ENCODE measurements at places on chromosomes 4 and X.

- DNase-seq: peak; percentile 17
Observed at GRCh38 chrX:96771486-96771885, 86.8 kb downstream of the DIAPH2 start.

- no peak for DNase-seq
Observed at GRCh38 chr4:151218343-151218742, 58.6 kb upstream of the PRSS48 start.

- peak; percentile 65 for DNase-seq
Observed at GRCh38 chr4:150010525-150011126, 67.6 kb upstream of the DCLK2 start.

DNA sequence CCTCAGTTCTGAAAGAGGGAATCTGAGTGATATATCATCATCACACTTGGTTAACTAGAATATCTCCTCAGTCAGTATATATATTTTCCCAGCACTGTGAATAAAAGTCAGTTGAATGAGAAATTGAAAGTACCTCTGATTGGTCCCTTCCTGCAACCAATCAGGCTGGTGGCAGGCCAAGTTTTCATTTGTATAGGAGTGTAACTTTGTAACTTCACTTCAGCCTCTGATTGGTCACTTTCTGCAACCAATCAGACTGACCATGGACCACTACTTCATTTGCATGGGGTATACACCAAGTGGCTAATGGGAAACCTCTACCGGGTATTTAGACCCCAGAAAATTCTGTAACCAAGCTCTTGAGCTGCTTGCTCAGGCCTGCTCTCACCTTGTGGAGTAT lies 2.0 kb upstream of the PGK1 start:
- DNase-seq: no peak

DNA sequence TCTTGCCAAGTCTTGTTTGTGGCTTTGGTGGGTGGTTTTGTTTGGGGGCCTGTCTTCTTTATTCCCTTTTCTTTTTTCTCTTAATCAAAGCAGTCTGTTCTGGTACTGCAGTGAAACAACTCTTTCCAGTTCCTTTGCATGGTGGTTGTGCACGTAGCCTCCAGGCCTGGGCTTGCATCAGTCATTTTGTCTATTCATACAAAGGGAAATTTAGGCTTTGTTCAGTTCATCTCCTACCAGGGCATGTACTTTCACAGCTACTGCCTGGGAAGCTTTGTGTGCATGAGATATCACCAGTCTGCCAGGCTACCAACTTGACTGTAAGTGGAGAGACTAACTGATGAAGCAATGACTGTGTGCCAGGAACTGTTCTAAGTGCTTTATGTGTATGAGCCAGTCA lies 8.5 kb downstream of the TRIM2 start:
- DNase-seq: no peak

GRCh38 chr4:79445371-79445781 lies 37.3 kb upstream of the GK2 start:
- no peak for DNase-seq

DNA sequence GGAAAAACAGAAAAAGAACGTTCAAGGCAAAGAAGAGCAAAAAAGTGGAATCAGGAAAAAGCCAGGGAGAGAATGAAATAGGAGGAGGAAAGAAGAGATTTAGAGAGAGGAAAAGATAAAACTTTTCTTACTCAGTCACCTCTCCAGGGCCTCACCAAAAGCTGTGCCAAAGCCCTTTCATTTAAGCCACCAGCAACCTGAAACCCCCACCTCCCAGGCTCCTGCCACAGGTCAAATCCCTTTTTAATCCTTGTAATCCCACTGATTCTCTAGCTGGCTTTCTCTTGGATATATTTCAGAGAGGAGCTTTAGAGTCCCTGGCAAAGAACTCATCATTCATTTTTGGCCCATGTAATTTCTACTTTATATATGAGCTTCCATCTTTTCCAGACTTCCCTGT lies 25.7 kb upstream of the XIAP start:
- DNase-seq: no peak

GRCh38 chr4:63618883-63619718 lies 790.1 kb downstream of the TECRL start:
- DNase-seq: no peak

DNA sequence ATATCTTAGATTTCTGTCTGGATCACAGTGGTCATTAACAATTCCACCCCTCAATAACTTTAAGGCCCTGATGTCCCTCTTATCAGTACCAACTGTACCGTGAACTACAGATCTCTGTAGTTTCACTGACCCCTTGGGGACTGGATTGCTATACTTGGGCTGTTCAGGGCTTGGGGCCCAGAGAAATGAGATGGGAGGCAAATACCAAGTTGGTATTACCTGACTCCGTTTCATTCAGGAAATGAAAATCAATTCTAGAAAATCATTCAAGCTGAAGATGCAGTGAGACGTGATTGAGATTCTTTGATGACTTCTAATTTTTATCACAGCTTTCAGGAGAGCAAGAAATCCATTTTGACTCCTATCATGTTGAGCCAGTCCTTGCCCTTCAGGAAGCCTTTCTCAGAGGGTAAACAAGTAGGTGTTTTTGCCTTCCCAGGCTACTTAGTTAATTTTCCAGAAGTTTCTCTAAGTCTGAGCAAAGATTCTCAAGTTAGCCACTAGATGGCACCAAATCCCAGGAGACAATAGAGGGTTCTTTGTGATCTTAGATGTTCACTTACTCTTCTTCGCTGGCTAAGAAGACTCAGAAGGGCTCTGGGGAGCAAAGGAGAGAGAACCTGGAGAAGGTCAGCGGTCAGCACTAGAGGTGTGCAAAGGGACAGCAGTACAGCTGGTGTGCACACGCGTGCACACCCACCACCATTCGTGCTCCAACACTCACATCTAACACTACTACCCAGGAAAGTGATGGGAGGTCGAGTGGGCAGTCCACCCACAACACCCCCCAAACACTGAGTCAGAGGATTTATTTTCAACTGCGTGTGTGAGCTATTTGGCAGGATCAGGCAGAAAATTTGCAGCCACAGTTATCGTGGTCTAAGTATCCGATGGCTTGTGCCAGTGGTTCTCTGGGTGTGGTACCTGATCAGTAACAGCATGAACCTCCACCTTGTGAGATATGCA lies 7.4 kb downstream of the HNRNPH2 start:
- DNase-seq: peak; percentile 84

DNA sequence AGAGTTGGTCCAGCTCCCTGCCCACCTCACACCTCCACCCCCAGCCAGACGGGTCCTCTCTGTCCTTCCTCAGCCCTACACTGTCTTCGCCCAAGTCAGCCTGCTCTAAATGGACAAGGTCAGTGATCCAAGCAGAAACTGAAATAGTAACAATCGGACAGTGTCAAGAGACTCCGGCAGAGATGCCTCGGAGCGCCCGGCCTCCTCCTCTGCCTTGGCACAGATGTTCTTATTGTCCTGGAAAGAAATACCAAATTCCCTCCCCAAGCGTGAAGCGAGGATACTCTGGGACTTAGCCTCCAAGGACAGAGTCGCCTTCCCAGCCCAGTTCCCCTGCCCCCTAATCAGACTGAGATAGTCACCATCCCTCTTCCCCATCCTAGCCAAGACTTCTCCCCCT lies 28.5 kb downstream of the UTP14A start:
- no peak for DNase-seq

DNA sequence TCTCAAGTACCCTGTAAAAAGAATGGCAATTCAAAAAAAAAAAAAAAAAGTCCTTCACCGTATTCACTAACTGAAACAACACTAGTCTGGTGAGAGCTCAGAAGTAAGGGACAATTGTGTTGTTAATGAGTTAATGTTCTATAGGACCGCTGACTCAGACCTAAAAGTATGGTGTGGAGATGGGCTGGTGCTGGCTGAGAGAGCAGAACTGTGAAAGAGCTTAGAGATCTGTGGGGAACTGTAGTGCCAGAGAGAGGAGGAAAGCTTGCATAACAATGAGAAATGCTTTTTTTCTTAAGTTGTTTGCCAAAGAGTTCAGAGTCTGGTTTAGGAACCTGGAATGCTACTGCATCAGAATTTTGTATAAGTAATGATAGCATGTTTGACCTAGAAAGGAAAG lies 65.1 kb downstream of the LHFPL1 start:
- DNase-seq: no peak

DNA sequence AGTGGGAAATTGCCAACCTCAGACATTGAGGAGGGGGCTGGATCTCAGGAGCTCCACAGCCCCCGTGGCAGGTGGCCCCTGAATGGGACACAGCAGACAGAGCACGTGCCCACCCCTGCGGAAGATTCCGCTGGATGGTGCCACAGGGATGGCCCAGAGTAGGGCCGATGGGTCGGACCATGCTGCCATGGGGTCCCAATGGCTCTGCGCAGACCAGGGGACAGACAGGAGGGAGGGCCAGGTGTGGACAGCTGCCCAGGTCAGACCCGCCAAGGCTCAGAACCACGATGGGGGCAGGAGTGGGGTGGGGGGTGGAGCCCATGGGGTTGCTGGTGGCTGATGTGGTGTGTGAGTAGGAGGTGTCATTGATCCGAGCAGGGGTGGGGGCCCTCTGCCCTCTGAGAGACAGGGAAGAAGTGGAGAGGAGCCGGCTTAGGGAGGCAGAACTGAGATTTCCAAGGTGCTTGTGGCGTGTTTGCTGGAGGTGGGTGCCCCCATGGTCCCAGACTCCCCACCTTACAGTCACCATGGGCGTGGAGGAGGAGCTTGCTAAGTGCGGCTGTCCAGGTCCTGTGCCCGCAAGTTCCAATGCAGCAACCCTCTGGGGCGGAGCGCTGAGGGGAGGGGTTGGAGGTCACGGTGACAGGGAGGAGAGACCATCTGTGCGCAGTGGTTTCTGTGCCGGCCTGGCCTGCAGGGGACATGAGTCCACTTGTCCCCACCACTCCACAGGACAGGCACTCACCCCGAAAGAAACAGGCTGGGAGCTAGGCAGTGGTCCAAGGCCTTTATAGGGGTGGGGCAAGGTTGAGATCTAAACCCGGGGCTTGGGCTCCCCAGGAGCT lies 12.9 kb downstream of the SH3TC1 start:
- no peak for DNase-seq

GRCh38 chr4:70706516-70706915 lies 15.2 kb upstream of the RUFY3 start:
- DNase-seq: no peak

GRCh38 chr4:127793528-127793927 lies 11.4 kb downstream of the HSPA4L start:
- DNase-seq: no peak

- no peak for DNase-seq
Observed at GRCh38 chrX:129738466-129739308, at the start of gene XPNPEP2. TSS of gene XPNPEP2 (plus strand) at chrX:129738979. CDS start at chrX:129739214, 235 bp downstream.

DNA sequence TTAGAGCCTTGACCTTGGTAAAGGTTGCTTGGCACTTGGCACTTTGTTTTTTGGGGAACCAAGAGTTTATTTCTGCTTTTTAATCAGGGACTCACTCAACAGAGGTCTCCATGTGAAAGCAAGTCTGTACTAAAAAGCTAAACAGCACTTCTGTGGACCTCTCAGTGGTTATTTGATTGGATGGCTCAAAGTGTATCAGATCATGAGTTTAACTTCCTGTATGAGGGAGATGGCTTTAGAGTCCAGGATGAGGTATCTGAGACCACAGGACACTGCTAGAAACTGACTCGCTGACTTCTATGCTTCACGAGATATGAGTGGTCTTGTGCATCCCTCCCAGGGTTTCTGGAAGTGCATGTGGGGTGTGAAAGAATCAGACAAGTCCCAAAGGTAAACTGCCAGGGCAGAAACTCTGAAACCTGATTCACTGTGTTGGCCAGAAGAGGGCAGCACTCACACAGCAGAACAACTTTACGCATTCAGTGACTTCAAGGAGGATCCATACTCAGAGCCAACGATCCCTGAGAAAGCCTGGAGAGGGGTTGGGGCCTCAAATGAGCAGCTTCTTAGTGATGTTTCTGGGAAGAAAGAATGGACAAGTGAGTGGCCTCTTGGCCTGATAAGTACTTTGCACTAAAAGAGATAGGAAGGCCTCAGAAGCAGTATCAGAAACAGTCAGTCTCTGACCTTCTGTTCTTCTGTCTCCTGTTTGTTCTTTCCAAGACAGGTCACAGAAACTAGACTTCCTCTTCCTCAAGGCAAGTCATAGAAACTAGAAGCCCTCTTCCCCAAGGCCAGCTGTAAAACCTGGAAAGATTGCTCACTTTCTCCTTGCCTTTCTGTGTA lies 220.3 kb upstream of the CXCL13 start:
- DNase-seq: peak; percentile 73

- no peak for DNase-seq
Observed at GRCh38 chr4:105956569-105956968, 61.3 kb downstream of the NPNT start.

GRCh38 chr4:79604152-79604551 lies 196.1 kb upstream of the GK2 start:
- no peak for DNase-seq

DNA sequence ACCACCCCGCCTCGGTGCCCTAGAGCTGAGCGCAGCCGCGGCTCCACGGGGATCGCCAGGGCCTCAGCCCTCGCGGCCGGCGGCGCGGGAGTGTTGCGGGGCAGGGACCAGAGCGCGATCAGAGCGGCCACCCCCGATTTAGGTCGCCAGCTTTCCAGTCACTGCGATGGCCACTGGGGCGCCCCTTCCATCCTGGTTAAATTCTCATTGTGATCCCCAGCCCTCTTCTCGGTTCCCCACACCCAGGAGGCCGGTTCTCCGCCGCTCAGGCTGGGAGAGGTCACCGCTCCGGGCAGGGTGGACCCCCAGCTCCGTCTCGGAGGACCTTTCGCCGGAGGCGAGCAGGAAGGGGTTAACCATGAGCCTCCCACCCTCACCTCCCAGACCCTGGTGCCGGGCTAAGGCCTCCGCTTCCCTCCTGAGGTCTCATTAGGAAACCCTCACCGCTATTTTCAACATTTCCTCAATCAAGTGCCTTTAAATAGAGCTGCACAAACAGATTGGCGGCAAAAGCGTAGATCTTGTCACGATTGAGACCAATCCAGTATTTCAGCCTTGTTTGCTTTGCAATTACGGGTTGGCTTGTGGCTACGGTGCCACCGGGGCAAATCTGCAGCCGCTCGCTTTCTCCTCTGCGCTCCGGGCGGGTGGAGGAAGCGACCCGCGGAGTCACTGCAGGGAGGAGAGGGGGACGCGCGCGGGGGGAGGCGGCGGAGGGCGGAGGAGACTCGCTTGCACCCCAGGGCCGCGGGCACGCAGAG lies 8.3 kb upstream of the HAND2 start:
- DNase-seq: peak; percentile 73

DNA sequence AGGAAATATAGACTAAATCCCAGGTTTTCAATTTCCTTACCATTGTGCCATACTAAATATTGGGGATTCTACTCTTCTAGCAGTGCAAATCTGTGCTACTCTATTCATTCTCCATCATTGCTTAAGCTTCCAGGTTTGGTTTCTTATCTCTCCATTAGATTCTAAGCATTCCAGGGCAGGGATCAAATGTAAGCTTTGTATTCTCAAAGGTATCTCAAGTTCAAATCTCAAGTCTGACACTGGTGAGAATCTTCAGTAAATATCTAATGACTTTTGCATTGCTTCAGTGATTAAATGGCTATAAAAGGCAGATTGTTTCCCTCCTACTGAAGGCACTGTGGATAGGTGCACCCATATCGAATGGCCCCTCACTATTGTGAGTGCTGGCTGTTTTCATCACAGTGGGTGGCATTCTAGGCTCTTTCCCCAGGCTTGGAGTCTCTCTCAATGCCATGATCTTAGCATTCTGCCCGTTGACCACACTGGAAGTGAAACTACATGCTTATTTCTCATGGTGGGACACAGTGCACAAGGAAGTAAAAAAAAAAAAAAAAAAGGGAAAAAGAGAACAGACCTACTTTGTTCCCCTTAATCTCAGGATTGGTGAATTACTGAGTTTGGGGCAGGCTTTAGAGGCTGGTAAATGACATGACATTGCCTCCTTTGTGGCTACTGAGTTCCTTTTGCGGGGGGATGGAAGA lies 28.7 kb downstream of the FAM9C start:
- no peak for DNase-seq

GRCh38 chr4:65599340-65599739 lies 70.9 kb downstream of the EPHA5 start:
- DNase-seq: no peak
